ENCODE measurements at places on chromosomes 7 and 10.

DNA sequence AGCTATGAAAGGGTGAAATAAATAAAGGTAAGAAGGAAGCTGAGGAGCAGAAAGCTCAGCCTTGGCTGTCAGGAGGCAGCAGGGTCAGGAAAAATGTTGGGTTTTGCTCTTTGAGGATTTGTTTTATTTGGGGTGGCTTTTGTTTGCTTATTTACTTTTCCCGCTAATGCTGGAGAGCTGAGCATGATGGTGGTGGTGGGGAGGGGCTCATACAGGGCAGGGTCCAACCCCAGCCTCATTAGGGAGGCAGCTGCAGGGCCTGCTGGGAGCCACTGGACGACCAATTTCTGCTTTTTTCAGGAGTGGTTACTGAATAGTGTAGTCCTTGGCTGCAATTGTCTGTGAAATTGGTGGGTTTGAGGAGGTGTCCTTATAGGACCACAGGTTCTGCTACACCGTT lies 36.3 kb downstream of the CCM2 start:
- H3K36me3 ChIP-seq = peaks cover 7% of the 10 kb centered on the region
- no peak overlapping the region for H3K27ac ChIP-seq

GRCh38 chr10:36094096-36094495 lies 452.0 kb upstream of the FZD8 start:
- H3K27ac ChIP-seq = no peak overlapping the region
- H3K36me3 ChIP-seq = no peaks in the 10 kb centered on the region
- H3K4me3 ChIP-seq = no peak overlapping the region
- no peaks in the 10 kb centered on the region for H3K4me1 ChIP-seq

DNA sequence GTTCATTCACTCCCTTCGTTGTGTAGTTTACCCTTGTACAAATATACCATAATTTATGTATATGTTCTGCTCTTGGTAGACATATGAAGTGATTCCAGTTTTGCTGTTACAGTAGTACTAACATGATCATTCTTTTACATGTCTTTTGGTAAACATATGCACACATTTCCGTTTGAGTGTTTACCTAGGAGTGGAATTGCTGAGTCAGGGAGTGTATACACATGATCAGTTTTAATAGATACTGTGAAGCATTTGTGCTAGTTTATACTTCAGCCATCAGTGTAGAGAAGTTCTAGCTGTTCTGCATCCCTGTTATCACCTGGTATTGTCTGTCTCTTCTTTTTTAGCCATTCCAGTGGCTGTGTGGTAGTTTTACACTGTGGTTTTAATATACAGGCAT lies 34.5 kb upstream of the CYP26C1 start:
- H3K4me3 ChIP-seq = no peak overlapping the region
- no peaks in the 10 kb centered on the region for H3K27me3 ChIP-seq
- no peaks in the 10 kb centered on the region for H3K4me1 ChIP-seq
- H3K27ac ChIP-seq = no peak overlapping the region

DNA sequence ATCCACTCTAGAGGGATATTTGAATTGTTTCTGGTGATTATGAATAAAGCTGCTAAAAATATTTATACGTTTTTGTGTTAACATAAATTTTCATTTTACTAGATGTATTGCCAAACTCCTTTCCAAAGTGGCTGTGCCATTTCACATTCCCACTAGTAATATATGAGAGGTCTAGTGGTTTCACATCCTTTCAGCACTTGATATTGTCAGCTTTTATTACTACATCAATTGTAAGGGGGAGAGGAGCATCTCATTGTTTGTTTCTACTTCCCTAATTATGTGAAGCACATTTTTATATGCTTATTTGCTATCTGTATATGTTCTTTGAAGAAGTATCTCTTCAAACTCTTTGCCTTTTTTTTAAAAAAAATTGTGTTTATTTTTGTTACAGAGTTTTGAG lies 184.5 kb downstream of the ADK start:
- no peak overlapping the region for H3K4me3 ChIP-seq
- no peak overlapping the region for H3K27ac ChIP-seq
- H3K4me1 ChIP-seq = no peaks in the 10 kb centered on the region
- DNase-seq = no peak
- no peaks in the 10 kb centered on the region for H3K36me3 ChIP-seq

DNA sequence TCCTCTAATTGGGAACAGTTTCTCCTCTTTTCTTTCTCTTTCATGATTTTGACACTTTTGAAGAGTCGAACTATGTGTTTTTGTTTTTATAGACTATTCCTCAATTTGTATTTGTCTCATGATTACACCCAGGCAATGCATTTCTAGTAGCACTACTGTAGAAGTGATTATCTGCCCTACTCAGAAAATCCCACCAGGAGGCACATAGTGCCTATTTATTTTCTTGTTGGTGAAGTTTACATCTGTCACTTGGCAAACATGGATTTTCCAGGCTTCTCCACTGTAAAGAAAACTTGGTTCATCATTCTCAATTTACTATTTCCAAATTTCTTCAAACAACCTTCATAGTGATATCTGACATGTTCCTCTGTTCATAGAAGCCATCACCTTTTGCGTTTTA lies 893.9 kb downstream of the CCSER2 start:
- H3K4me1 ChIP-seq = no peaks in the 10 kb centered on the region
- H3K27me3 ChIP-seq = no peaks in the 10 kb centered on the region
- no peak for DNase-seq
- no peaks in the 10 kb centered on the region for H3K36me3 ChIP-seq

DNA sequence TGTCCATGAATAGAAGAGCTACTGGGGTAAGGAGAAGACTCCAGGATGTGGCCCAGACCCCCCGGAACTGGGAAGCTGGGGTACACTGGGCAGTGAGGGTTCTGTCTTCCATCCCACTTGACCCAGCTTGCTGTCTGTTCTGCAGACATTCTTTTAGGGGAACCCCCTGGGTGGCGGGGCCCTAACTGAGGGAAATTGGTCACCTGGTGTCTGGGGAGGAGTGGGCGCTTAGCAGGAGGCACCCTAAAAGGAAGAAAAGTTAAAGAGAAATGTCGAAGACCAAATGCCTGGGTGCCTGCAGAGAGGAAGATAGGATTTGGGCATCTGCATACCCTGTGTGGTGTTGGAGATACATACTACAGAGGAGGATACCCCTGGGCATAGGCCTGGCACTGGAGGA lies 1.0 kb downstream of the AP1S1 start:
- peaks cover 26% of the 10 kb centered on the region for H3K4me1 ChIP-seq
- no peak for DNase-seq
- H3K27me3 ChIP-seq = no peaks in the 10 kb centered on the region
- H3K36me3 ChIP-seq = peaks cover 15% of the 10 kb centered on the region
- H3K27ac ChIP-seq = peak overlapping the region; percentile 81

DNA sequence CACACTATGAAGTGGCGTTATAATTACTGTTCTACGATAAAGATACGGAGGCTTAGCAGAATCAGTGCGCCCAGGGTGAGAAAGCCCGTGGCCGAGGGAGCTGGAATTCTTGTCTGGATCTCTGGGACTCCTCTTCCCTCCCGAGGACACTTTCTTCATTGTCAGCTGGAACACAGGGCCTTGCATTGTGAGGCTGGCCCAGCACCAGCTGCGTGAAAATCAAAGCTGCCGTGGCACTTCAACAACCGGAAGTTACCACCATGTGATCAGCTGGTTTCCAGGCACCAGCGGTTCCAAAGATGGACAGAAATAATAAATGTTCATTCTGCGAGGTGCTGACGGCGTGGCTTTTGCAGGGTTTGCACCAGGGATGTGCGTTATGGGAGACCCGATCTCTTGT lies 234.0 kb upstream of the PITRM1 start:
- H3K27ac ChIP-seq = no peak overlapping the region
- no peaks in the 10 kb centered on the region for H3K36me3 ChIP-seq
- H3K27me3 ChIP-seq = no peaks in the 10 kb centered on the region
- H3K4me3 ChIP-seq = no peak overlapping the region

DNA sequence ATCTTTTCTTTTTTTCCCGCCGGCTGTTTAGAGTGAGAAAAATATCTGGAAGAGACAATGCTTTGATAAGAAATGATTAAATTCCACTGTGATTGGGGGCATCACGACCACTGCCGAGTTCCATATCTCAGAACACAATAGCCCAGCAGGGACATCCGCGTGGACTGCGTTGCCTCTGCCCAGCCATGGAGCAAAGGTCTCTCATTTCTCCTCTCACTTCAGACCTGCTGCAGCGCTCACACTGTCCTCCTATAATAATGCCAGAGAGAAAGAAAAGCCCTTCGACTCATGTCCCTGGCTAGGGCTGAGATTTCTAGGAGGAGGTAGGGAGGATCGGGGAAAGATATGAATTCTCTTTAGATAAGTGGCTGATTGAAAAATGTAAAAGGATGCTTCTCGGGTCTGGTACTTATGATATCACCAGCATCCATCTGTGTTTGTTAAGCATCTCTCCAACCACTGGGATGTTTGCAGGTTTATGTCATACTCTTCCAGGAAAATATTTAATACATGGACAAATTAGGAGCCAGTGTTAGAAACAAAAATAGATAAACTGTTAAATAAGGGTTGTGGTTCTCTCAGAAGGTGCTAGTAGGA lies 472.9 kb upstream of the AKR1E2 start:
- DNase-seq = peak; percentile 35
- no peaks in the 10 kb centered on the region for H3K36me3 ChIP-seq
- H3K4me3 ChIP-seq = no peak overlapping the region
- H3K27me3 ChIP-seq = no peaks in the 10 kb centered on the region
- H3K27ac ChIP-seq = no peak overlapping the region

DNA sequence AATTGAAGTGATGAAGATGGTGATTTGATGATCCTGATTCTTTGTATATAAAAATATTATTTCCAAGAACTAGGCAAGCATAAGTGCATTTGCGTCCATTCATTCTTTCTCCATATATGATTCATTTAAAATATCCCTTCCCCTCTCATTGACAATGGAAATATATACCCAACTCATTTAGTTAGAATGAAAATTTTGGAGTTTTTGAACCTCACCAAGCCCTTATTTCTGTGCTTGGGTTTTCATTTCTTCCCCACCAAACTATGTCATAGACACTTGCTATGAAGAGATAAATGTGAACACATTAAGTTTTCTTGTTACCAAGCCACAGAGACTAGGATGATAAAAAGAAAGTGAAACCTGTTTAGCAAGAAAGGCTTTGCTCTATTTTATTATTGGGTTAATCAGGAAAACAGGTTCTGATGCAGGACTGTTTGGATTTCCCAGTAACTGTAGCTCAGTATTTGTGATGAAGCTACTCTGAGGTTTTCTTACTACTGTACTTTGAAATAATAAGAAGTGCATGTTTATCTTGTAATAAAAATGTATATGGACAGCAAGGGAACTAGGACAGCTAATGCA lies 68.3 kb downstream of the ITGB1 start:
- no peaks in the 10 kb centered on the region for H3K4me1 ChIP-seq
- H3K4me3 ChIP-seq = no peak overlapping the region
- no peaks in the 10 kb centered on the region for H3K36me3 ChIP-seq
- no peak overlapping the region for H3K27ac ChIP-seq

DNA sequence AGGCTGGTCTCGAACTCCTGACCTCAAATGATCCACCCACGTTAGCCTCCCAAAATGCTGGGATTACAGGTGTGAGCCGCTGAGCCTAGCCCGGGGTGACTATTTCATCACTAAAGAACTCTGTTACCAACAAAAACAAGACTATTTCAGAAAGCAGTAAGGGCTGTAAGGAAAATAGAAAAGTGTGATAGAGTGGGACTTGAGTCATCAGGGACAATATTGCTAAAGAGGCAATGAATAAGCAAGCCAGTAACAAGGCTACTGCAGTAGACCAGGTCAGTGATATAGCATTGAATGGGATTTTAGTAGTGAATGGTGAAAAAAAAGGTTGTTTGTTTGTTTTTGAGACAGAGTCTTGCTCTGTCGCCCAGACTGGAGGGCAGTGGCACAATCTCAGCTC lies 51.7 kb downstream of the SVOPL start:
- no peaks in the 10 kb centered on the region for H3K27me3 ChIP-seq
- H3K27ac ChIP-seq = no peak overlapping the region
- no peak for DNase-seq
- no peak overlapping the region for H3K4me3 ChIP-seq
- no peaks in the 10 kb centered on the region for H3K36me3 ChIP-seq

DNA sequence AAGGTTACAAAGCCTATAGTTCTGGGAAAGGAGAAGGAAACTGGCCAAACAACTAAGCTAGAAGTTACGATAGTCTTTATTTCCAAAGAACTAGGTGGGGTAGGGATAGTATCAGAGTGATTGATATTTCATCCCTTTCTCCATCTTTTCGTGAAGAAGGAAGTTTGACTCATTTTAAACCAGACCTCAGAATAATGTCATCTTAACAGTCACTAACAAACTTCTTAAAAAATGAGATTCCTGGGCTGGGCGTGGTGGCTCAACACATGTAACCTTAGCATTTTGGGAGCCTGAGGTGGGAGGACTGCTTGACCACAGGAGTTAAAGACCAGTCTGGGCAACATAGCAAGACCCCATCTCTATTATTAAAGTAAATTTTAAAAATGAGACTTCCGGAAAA lies 69.4 kb downstream of the ARL4A start:
- no peaks in the 10 kb centered on the region for H3K27me3 ChIP-seq
- DNase-seq = no peak
- H3K27ac ChIP-seq = no peak overlapping the region
- H3K36me3 ChIP-seq = no peaks in the 10 kb centered on the region
- no peaks in the 10 kb centered on the region for H3K4me1 ChIP-seq
- no peak overlapping the region for H3K4me3 ChIP-seq

DNA sequence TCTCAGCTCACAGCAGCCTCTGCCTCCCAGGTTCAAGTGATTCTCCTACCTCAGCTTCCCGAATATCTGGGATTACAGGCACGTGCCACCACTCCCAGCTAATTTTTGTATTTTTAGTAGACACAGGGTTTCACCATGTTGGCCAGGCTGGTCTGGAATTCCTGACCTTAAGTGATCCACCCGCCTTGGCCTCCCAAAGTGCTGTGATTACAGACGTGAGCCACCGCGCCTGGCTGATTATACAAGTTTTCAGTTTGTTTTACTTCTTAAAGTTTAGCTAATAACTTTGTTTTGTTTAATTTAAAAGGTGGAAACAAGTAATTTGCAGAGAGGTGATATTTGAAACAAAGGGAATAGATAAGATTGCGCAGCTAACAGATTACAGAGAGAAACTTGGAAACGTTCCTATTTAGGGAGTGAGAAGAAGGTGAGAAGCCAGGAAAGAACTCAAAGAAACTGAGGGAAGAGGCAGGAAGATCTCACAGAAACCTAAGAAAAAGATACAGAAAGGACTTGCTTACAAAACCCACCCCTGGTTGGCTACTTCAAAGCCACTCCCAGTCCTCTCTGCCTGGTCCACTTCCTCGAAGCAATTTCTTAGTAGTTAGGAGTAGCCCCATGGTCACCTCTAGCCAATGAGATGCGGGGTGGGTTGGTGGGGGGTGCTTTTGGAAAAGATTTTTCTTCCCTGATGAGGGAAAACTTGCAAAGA lies 15.0 kb upstream of the PDLIM1 start:
- peak; percentile 56 for DNase-seq
- no peak overlapping the region for H3K4me3 ChIP-seq
- no peaks in the 10 kb centered on the region for H3K27me3 ChIP-seq
- H3K4me1 ChIP-seq = peaks cover 23% of the 10 kb centered on the region

All from stomach (tissue), 19 donors.